GM10248 (cell line): ENCODE measurements at places on chromosomes 12 and 14.
A peak's percentile ranks its signal among the peaks of the same experiment; 100 is the strongest.

DNA sequence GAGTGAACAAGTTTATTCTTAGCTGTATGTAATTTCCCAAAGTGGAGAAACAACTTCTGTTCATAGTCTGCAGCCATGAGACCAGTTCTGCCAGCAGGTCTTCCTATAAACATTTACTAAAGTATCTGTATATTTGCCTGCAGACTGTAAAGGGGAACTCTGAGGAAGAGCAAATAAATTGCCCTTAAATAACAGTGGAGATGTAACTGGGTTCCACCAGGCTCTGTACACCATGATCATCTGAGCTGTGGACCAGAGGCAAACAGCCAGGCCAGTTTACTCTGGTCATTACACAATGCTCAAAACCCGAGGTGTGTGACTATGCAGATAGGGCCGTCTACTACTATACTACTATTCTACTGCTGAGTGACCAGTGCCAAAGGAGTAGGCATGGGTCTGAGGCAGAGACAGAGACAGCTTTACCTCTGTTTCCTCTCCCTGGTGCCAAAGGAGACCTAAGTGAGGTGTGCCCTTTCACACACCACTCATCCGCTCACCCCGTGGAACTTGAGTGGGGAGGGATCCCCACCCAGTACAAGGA is 21.1 kb upstream of the CERS5 start:
- DNase-seq, result no peak

DNA sequence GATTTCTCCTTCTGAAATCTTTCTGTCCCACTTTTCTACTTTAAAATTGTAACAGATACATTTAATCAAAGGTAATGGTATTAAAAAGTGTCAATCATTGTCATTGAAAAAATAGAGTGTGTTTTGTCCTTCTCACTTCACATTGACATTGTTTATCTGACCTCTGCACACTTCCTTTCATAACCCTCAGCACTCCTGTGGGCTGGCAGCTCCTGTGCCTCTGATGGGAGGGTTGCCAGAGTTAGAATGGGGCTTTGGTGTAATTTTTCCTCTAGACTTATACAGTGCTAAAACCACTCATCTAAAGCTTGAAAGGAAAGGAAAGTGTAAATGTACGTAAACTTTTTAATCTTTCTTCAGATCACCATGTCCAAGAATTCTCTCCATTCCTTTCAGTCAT is 23.7 kb downstream of the KCNA1 start:
- no peak for DNase-seq

DNA sequence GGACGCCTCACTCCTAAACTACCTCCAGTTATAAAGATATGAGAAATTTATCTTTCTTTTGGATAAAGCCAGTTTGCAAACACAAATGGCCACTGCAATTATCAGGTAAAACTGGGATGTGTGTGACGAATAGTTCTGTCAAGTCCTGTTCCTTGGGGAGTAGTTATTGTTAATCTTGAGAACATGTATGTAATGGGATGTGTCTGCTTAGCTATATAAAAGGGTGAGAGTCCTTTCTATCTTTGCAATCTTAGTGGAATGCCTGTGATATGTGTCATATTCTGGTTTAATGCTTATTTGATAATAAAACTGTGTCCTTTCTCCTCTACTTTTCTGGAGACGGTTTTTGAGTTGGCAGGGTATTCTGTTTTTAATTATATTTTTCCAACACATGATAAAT is 56.1 kb upstream of the PKP2 start:
- DNase-seq, result no peak

GRCh38 chr12:107027636-107028053 is 40.7 kb upstream of the MTERF2 start:
- DNase-seq, result no peak

DNA sequence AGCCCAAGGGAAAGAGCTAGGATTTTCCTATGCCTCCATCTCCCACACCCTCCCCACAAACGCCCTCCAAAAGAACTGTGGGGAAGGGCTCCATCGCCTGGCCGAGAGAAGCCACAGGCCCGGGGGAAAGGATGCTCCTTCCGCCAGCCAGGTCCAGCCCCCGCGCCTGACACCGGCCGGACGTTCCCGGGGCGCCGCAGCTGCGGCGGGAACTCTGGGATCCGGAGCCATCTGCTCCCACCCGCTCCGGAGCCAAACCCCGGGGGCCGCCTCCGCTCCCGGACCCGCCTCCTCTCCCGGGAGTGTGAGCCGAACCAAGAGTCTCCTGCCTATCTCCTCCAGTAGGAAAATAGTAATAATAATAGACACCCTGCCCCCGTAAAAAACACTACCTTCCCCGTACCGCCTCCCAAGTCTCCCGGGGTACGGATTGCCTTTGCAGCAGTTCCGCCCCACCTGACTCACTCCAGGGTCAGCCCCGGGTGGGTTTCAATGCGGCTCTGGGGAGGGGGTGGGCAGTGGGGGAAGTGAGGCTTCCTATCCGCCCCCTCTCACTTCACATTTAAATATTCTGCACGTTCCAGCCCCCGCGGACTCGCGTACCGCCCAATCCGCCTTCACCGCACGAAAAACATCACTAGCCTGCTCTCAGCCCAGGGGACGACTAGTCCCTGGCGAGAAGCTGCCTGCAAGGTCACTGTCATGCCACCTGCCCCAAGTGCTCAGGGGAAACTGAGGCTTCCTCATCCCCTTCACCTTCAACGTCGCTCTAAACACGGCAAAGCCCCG is 2.4 kb downstream of the AGAP2 start:
- no peak for DNase-seq

DNA sequence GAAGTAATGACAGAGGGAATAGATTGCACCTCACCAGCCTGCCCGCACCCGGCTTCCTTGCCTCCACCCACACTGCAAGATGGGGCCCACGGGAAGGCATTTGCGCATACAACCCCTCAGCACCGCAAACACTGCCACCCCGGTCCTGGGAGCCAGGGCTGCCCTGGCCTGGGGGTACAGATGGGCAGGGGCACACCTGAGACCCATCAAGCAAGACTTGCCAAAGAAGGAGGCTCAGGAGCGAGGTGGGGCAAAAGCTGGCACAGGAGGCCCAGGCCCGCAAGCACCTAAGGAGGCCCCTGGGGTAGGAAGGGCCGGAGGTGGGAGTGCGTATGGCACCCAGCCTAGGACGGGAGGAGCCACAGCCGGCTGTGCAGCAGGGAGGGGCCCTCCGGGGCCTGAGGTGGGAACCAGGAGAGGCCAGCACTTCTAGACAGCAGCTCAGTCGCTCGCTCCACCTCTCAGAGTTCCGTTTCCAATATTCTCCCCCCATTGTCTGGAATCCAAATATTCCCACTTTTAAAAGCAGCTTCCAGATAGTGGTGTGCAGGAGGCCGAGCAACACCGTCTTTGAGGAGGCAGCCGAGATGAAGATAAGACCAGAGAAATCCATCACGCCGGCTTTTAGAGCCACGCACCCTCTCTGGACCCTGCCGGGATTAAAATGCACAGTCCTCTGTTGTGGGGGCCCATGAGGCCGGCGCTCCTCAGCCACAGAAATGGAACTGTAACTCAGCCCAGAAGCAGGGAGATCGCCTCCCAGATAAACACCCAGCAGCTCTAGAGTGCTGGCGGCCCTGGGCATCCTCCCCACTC is 12.2 kb upstream of the C14orf180 start:
- DNase-seq, result no peak

GRCh38 chr12:132456944-132457495 is 32.9 kb upstream of the FBRSL1 start:
- DNase-seq, result no peak

DNA sequence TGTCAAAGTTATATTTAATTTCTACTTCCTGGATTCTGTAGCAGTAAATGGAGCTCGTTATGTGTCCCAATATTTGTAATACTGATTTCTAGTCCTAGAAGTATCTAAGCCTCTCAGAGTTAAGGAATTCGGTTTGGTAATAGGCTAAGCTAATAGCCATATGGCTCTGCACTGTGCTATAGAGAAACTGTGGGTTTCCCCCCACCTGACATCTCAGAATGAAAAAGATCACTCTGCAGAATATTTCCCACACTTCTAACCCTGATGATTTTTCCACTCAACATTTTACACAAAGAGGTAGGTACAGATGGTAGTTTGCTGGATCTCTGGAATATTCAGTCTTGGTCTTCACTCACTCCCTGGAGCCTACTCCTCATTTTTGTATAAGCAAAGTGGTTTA is 71.2 kb downstream of the BORCS5 start:
- peak; percentile 35 for DNase-seq
